ENCODE measurements at places on chromosomes 16 and 17. TPM values are rescaled to one million over a fixed set of nuclear protein-coding genes. Genes with fewer than 3 reads are reported as not detected.
A peak's percentile ranks its signal among the peaks of the same experiment; 100 is the strongest.

- no peak overlapping the region for H3K4me3 ChIP-seq
- H3K27me3 ChIP-seq: no peaks in the 10 kb centered on the region
- H3K36me3 ChIP-seq: no peaks in the 10 kb centered on the region
- H3K27ac ChIP-seq: no peak overlapping the region
Observed at GRCh38 chr16:50980666-50981065, 170.4 kb downstream of the SALL1 start.

- peak; percentile 87 for DNase-seq
- H3K27ac ChIP-seq: no peak overlapping the region
- H3K36me3 ChIP-seq: no peaks in the 10 kb centered on the region
- H3K4me3 ChIP-seq: no peak overlapping the region
Observed at GRCh38 chr16:50304467-50305440, 38.4 kb downstream of the ADCY7 start.

- H3K36me3 ChIP-seq: no peaks in the 10 kb centered on the region
- DNase-seq: no peak
- H3K27ac ChIP-seq: no peak overlapping the region
- peaks cover 11% of the 10 kb centered on the region for H3K27me3 ChIP-seq
- no peak overlapping the region for H3K4me3 ChIP-seq
Observed at GRCh38 chr17:10460062-10460461, 9.3 kb downstream of the MYH4 start.

Gene TPPP3
- 2.7 TPM for total RNA-seq

- no peak overlapping the region for H3K4me3 ChIP-seq
- no peak for DNase-seq
- H3K27me3 ChIP-seq: peaks cover 36% of the 10 kb centered on the region
- no peaks in the 10 kb centered on the region for H3K36me3 ChIP-seq
Observed at GRCh38 chr17:48804936-48805411, 12.1 kb downstream of the TTLL6 start.

GRCh38 chr17:76139801-76140660 lies 1.0 kb downstream of the FOXJ1 start:
- peak overlapping the region; percentile 12 for H3K4me3 ChIP-seq
- no peaks in the 10 kb centered on the region for H3K36me3 ChIP-seq
- peak; percentile 73 for DNase-seq
- H3K27me3 ChIP-seq: peaks cover 12% of the 10 kb centered on the region

GRCh38 chr16:80380514-80380913 lies 160.3 kb upstream of the DYNLRB2 start:
- H3K36me3 ChIP-seq: no peaks in the 10 kb centered on the region
- H3K4me1 ChIP-seq: peaks cover 8% of the 10 kb centered on the region
- no peak for DNase-seq
- H3K27ac ChIP-seq: no peak overlapping the region

Gene TBC1D3C
- not detected for total RNA-seq

GRCh38 chr17:28228109-28228840 lies 90.7 kb upstream of the TMEM97 start:
- no peaks in the 10 kb centered on the region for H3K36me3 ChIP-seq
- peaks cover 17% of the 10 kb centered on the region for H3K27me3 ChIP-seq
- H3K4me3 ChIP-seq: peak overlapping the region; percentile 78

GRCh38 chr16:57634171-57634570 lies 5.7 kb downstream of the ADGRG1 start:
- H3K27ac ChIP-seq: no peak overlapping the region
- no peaks in the 10 kb centered on the region for H3K36me3 ChIP-seq
- H3K27me3 ChIP-seq: no peaks in the 10 kb centered on the region
- DNase-seq: no peak
- peaks cover 46% of the 10 kb centered on the region for H3K4me1 ChIP-seq
- no peak overlapping the region for H3K4me3 ChIP-seq

Gene ATP2C2
- not detected for total RNA-seq

- H3K4me3 ChIP-seq: no peak overlapping the region
- no peak overlapping the region for H3K27ac ChIP-seq
- H3K36me3 ChIP-seq: no peaks in the 10 kb centered on the region
- peaks cover 21% of the 10 kb centered on the region for H3K27me3 ChIP-seq
- no peak for DNase-seq
Observed at GRCh38 chr17:57782647-57783337, 37.7 kb upstream of the CCDC182 start.

DNA sequence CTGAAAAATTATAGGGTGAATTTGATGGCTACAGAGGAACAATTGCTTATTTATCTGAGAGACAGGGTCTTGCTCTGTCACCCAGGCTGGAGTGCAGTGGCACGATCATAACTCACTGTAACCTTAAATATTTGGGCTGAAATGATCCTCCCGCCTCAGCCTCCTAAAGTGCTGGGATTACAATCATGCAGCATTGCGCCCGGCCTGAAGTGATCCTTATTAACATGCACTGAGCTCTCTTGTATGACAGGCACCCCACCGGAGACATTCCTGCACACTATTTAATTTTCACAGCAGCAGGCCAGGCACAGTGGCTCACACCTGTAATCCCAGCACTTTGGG lies 77.7 kb downstream of the CNGB1 start:
- no peaks in the 10 kb centered on the region for H3K36me3 ChIP-seq
- no peak overlapping the region for H3K27ac ChIP-seq
- H3K4me1 ChIP-seq: peaks cover 3% of the 10 kb centered on the region
- no peak overlapping the region for H3K4me3 ChIP-seq
- peaks cover 29% of the 10 kb centered on the region for H3K27me3 ChIP-seq

GRCh38 chr17:77555121-77555591 lies 403.3 kb upstream of the TNRC6C start:
- peaks cover 38% of the 10 kb centered on the region for H3K27me3 ChIP-seq
- H3K4me1 ChIP-seq: no peaks in the 10 kb centered on the region
- H3K27ac ChIP-seq: no peak overlapping the region

Gene NTN3
- total RNA-seq: 2.1 TPM

DNA sequence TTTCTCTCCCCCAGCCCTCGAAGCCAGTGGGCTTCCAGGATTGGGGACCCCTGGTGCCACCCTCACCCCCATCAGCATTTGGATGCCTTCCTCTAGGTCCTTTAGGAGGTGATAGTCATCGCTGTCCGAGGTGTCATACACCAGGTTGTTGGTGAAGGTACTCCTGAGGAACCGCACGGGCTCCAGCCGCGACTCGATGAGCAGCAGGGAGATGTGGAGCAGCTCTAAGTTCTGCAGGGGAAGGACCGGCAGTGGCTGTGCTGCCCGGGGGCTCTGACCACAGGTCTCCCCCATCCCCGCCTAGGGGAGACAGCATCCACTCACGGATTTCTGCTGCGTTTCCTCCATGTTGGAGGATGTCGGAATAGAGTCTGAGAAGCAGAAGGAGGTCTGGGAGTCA lies 962 bp downstream of the CSHL1 start:
- no peaks in the 10 kb centered on the region for H3K4me1 ChIP-seq
- H3K36me3 ChIP-seq: no peaks in the 10 kb centered on the region
- no peak overlapping the region for H3K27ac ChIP-seq
- H3K27me3 ChIP-seq: peaks cover 40% of the 10 kb centered on the region

GRCh38 chr16:89002851-89003830 lies 26.1 kb upstream of the CBFA2T3 start:
- no peak overlapping the region for H3K4me3 ChIP-seq
- no peak overlapping the region for H3K27ac ChIP-seq
- no peaks in the 10 kb centered on the region for H3K4me1 ChIP-seq
- H3K36me3 ChIP-seq: no peaks in the 10 kb centered on the region
- peaks cover 37% of the 10 kb centered on the region for H3K27me3 ChIP-seq
- DNase-seq: peak; percentile 79

Gene SLC6A4
- total RNA-seq: not detected

DNA sequence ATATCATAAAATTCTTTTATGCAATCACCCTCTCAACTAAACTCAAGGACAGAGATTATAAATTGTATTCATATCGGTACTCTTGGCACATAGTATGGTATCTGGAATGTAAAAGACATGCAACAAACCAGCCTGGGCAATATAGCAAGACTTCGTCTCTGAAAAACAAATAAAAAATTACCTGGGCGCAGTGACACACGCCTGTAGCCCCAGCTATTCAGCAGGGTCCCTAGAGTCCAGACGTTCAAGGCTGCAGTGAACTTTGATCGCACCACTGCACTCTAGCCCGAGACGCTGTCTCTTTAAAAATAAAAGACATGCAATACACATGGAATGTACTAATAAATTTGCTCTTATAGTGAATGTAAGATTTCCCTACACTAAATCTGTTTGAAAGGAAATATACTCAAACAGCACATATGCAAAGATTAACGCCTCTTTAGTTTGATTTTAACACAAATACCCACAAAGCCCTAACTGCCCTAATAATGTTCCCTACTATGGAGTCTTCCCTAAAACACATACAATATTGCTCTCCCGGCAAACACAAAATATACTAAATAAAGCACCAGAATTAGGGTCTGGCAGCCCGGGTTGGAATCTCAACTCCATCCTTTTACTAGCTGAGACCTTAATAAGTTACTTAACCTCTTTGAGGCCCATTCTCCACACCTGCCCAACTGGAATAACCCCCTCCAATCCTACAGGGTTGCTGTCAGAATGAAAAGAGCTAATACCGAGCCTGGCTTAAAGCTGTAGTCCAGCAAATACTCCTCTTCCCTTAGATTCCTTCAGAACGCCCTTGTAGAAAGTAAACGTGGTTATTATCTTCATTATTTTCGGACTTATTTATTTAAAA lies 1.2 kb downstream of the ABCA5 start:
- peaks cover 17% of the 10 kb centered on the region for H3K4me1 ChIP-seq
- H3K27me3 ChIP-seq: no peaks in the 10 kb centered on the region
- peak overlapping the region; percentile 75 for H3K27ac ChIP-seq

Gene GOSR2
- total RNA-seq: 77.7 TPM

Gene KRT31
- not detected for total RNA-seq

Gene SLC38A8
- not detected for total RNA-seq

DNA sequence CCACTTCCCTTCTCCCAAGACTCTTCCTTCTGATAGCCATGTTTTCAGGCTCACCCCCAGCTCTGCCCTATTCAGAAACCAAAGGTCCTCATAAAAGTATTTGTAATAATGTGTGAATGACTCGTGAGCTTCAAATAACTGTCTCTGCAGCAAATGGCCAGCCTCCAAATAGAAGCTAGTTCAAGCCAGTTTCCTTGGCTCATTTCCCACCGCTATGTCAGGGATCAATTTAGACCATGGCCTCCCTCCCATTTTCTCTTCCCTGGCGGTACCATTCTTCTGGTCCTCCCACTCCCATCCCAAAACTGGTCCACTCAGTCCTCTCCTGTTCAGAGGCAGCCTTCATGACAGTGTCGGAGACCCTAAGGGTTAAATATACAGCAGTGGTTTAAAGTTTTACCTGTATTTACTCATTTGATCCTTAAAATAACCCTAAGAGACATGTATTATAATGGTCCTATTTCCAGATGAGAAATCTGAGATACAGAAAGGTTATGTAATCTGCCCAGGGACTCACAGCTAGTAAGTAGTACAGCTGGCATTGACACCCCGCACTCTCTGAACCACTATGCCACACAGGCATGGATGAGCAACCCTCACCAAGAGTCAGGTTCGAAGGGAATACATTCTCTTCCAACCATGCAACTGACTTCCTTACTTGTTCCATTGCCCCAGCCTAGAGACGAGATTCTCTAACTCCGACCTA lies 42.9 kb downstream of the GAS7 start:
- peaks cover 5% of the 10 kb centered on the region for H3K4me1 ChIP-seq
- H3K36me3 ChIP-seq: no peaks in the 10 kb centered on the region
- no peak for DNase-seq

DNA sequence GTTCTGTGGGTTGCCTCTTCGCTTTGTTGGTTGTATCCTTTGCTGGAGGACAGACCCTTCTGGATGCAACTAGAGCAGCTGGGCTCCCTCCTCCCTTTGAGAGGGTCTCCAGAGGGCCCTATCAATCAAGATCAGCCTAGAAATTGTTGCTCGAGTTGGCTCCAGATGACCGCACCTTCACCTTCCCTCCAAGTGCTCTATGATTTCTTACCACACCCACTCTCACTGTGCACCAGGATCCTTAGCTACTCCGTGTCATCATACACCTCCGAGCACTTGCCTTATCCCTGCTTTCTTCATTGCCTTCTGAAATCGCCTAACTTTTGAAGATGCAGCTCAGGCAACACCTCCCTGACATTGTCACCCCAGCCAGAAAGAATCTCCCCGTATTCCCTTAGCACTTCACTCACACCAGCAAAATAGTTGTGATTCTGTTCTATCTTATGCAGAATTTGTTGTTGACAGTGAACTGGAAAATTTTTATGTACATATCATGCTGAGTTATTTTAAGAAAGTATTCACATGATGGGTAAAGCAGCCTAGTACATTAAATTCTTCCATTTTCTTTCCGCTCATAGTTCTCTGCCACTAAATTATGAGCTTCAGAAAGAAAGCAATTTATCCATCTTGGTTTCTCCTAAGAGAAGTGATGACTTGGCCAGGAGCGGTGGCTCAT lies 52.9 kb downstream of the ABAT start:
- H3K27ac ChIP-seq: no peak overlapping the region
- H3K4me3 ChIP-seq: no peak overlapping the region
- no peak for DNase-seq
- no peaks in the 10 kb centered on the region for H3K4me1 ChIP-seq

DNA sequence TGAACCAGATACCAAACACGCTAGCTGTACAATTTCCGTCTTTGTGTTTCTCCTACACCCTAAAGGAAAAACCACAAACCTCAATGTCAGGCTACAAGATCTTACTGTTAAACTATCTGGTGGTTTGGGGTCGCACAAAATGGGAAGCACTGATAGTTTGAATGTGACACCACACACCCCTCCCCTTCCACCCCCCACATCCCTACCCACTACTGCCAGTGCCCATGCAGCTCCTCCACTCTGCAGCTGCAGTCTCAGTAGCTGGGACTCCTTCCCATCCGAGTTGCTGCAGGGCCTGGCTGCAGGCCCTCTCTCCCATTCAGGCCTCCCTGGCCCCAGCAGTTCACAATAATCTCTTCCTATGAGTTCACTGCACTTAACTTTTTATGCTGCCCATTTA lies 18.4 kb downstream of the TRAP1 start:
- peaks cover 2% of the 10 kb centered on the region for H3K36me3 ChIP-seq
- no peak overlapping the region for H3K4me3 ChIP-seq
- H3K4me1 ChIP-seq: peaks cover 15% of the 10 kb centered on the region

DNA sequence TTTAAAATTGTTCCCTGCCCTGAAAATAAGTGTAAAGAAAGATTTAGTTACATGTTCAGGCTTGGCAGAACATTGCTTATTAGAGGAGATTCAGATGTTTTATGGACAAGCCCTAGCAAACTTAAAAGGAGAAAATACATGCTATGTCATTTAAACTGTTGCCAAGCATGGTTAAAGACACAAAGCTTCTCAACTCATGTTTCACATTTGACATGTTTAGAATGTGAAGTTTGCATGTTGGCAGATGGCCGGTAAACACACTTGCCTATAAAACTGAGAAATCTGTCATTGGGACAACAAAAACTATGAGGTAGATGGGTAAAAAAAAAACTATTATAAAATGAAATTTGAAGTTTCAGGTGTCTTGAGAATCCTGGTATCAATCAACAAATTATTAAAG lies 5.8 kb downstream of the KRTAP29-1 start:
- H3K36me3 ChIP-seq: peaks cover 2% of the 10 kb centered on the region
- DNase-seq: no peak
- no peak overlapping the region for H3K27ac ChIP-seq
- no peaks in the 10 kb centered on the region for H3K27me3 ChIP-seq

GRCh38 chr17:66654106-66654740 lies 180.7 kb upstream of the CACNG5 start:
- peaks cover 44% of the 10 kb centered on the region for H3K4me1 ChIP-seq
- no peak for DNase-seq
- no peak overlapping the region for H3K4me3 ChIP-seq

Data from chondrocyte (in vitro differentiated cells).